ENCODE measurements at places on chromosomes 7 and 10.

DNA sequence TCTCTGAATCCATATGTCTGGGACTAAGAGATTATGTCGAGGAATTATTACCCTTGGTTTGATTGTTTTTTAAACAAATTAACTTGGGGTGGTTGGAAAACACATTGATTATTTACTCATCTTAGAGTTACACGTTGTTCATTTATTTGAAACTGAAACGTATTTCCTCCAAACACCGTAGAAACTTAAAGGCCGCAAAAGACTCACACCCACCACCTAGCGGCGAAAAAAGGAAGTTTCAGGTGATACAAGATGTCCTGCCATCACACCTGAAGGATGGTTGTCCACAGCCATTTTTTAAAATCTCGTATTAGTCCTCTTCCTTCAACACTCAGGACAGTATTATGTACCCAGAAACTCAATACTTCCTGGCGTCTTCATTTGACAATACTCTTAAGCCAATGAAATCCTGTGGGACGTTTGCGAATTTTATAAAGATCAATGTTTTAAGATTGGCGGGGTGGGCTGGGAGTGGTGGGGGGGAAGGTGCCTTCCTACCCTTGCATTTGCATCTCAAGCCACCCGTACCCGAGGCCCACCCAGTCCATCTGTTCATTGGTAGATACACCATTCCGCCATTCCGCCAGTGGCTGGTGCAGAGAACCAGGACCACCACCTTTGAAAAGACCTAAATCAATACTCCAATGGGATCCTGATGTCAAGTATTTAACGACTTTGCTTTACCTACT lies 1.4 kb upstream of the LCOR start:
- DNase-seq, result peak; percentile 68

DNA sequence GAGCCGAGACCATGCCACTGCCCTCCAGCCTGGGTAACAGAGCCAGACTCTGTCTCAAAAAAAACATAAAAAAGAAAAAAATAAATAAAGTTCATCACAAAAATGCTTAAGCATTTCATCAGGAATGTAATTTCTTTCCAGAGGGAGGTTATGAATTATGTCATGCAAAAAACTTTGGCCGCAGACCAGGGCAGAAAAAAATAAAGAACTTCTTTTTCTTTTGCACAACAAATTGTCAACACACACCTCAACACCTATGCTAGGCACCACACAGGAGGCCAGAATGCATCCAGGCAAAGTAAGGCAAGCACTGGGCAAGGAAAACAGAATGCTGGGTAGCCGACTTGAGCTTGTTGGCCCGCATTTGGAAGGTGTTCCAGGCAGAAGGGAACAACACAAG lies 3.9 kb downstream of the C10orf62 start:
- no peak for DNase-seq

GRCh38 chr10:30529373-30529998 lies 95.5 kb downstream of the MAP3K8 start:
- DNase-seq, result no peak

DNA sequence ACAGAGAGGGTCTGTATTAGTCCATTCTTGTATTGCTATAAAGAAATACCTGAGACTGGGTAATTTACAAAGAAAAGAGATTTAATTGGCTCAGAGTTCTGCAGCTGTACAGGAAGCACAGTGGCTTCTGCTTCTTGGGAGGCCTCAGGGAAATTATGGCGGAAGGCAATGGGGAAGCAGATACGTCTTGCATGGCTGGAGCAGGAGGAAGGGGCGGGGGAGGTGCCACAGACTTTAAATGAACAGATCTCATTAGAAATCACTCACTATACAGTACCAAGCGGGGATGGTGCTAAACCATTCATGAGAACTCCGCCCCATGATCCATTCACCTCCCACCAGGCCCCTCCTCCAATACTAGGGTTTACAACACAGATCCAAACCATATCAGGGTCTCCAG lies 3.7 kb upstream of the CALU start:
- no peak for DNase-seq

DNA sequence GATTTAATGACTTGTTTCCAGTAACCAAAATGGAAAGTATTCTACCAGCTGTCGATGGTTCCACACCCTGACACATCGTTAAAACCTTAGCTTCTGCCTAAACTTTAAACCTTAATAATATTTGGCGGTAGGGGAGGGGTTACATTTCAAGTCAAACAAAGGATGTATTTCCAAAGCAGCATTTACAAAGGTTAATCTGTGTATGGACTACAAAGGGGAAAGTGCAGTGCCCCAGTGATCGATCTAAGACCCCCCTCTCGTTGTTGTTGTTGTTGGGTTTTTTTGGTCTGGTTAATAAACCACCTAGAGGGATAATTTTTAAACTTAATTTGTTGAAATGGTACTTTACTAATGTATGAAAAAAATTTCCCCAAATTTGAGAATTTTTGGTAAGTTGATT lies 1.1 kb upstream of the STEAP2 start:
- no peak for DNase-seq

GRCh38 chr7:132272763-132273371 lies 303.4 kb downstream of the PLXNA4 start:
- DNase-seq, result no peak

- no peak for DNase-seq
Measured at GRCh38 chr10:99422529-99423096, 7.8 kb downstream of the GOT1 start.

DNA sequence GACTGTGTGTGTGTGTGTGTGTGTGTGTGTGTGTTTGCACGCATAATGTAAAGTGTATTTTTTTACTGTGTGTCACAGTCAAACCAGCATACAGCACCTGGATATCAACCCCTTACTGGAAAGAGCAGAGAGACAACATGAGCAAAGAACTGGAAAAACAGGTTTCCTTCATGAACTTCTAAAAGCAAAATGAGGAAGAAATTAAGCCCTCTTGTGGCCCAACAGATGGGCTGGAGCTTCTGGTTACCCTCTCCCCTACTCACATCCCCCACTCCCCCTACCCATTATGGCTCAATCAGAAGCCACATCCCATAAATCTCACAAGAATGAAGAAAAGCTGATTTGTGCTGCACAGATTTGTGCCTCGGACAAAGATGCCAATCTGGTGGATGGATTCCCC lies 36.2 kb downstream of the PDE1C start:
- DNase-seq, result no peak

- peak; percentile 11 for DNase-seq
Measured at GRCh38 chr10:114026189-114027040, 17.3 kb upstream of the ADRB1 start.

GRCh38 chr7:33744293-33745075 lies 160.9 kb upstream of the BMPER start:
- peak; percentile 17 for DNase-seq

DNA sequence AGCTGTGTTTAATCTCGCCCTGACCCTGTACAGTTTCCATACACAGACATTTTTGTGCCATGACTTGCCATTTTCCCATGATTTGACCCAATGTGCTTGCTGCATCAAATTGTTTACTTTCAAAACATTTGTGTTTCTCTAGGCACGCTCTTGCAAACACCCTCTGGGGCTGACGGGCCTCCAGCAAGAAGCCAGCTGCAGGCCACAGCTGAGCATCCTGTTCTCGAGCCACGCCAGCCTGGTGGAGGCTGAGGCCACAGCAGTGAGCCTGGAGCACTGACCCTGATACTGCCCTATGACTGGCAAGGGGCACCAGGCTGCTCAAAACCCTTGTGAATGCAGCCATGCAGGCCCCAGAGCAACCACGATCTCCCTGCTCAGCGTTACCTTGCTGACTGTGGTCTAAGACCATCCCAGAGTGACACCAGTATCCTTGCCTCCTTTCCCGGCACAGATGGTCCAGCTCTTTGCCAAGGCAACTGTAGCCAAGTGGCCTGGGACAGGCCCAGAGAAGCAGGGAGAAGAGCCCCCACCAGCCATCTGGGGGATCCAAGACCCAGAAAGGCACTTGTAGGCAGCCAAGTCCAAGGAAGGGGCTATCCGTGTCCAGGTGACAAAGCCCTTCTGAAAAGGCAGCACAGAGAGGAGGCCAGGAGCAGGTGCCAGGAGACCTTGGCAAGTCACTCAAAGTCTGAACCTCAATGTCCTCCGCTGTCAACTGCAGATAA lies 78.5 kb downstream of the OAT start:
- DNase-seq, result peak; percentile 96

- DNase-seq, result no peak
Measured at GRCh38 chr7:17132726-17133125, 165.7 kb upstream of the AHR start.

Measured in cerebellar cortex (tissue), 1 donor.